AG04450 (cell line): ENCODE measurements at places on chromosomes 16 and 17. TPM values are rescaled to one million over a fixed set of nuclear protein-coding genes. Genes with fewer than 3 reads are reported as not detected.

The PABPN1L gene
- not detected in 2 replicates for polyA plus RNA-seq

The CNTROB gene
- 11.3 and 12.9 TPM in 2 replicates for polyA plus RNA-seq

DNA sequence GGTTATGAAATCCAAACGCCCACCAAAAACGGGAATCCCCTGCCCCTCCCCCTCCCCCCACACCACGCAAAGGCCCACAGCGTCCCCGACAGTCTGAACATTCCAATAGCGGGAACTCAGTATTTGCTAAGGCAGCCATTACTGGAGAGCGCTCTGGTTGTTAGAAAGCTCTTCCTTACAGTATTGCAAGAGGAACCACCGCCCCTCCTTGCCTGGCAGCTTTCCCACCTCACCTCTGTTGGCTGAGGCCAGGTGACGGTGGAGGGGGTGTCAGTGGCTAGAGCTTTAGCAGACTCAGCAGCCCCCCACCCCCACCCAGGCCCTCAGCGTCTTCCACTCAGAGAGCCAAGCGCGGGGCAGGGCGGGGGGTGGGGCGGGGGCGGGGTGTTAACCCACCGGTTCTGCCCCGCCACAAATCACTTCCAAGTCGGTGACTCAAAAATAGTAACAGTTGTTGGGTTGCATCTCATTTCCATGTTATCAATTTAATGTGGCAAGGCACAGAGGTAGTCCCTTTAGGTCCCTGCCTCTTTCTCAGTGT is 2.2 kb upstream of the PLEKHH3 start:
- DNase-seq = no peak

DNA sequence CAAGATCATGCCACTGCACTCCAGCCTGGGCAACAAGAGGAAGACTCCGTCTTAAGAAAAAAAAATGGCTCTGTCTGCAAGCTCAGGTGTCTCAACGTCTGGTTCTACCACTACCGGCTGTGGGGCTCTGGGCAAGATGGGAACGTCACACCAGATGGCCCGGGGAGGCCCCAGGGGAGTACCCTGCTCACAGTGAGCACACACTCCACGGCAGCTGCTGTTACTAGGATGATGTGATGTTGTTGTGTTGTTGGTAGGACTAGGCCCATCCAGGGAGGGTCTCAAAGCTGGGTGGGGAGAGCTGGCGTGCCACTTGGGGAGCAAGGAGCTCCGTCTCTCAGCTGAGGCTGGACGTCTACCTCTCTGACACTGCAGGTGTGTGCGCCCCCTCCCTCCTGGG is 9.4 kb upstream of the NPTX1 start:
- DNase-seq = no peak

DNA sequence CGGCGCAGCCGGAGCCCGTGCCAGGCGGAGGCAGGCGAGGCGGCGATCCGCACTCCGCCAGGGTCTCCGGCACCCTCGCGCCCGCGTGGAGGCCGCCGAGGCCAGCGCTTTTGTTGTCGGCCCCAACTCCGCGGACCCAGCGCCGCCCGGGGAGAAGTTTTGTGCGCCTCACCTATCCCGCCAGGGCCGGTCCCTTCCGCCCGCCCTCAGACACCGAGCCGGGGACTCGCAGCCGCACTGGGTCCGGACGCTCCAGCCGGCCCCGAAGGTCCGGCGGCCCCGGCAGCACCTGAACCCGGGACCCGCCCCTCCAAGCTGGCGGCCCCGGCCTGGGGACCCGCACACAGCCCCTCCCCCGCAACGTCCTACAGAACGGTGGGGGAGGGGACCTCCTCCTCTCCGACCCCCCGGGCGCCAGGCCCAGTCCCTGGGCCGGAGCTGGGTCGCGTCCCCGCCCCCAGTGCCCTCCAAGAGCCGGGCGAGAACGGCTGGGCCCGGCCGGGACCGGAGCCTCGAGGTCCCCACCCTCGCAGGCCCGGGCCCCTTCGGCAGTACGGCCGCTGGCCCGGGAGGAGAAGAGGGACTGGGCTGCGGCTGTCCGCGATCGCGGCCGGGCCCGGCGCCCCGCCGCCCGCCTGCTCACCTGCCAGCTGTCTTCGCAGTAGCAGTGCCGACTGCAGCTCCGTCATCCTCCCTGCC is 698 bp downstream of the UBE2G1 start:
- no peak for DNase-seq

The DRC7 gene
- polyA plus RNA-seq = not detected in 2 replicates

GRCh38 chr16:54649876-54650275 is 280.8 kb upstream of the IRX5 start:
- DNase-seq = no peak

DNA sequence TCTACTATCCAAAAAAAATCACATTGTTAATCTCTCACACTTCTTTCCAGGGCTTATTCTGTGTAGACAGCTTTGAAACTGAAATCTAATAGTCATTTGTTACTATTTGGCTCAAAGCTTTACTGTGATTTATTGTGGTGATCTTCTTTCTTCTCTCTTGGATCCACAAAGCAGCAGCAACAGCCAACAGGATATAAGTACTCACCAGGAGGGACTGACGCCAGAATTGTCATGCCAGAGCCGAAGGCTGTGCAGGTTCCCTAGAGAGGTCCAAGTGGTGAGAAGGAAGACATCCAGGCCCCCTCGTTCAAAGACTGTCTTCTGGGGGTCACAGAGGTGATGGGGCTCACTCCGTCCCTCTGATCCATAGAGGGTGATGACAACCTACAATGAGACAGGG is 33.3 kb downstream of the PKD1L3 start:
- DNase-seq = no peak

DNA sequence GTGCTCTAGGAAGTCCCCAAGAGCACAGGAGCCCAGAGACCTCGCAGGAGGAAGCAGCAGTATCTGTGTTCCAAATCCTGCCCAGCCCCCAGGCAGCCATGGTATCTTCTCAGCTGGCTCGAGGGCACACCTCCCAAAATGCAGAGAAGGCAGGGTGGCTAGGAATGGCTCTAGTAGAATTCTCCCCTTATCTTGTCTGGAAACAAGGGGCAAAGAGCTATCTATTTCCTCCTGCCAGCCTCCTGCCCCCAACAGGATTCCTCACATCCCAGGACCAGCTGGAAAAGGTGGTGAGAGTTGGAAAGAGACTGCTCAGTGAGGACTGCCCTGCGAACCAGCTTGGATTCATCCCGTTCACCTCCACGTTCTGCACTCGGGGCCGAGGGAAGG is 8.6 kb upstream of the TSPOAP1 start:
- DNase-seq = no peak

GRCh38 chr16:79316004-79316458 is 284.5 kb downstream of the MAF start:
- no peak for DNase-seq

GRCh38 chr16:60170196-60170595 is 1436.1 kb upstream of the GOT2 start:
- no peak for DNase-seq

GRCh38 chr17:34095106-34095505 is 160.0 kb upstream of the CCL2 start:
- DNase-seq = no peak

The BICDL2 gene
- not detected in 2 replicates for polyA plus RNA-seq

DNA sequence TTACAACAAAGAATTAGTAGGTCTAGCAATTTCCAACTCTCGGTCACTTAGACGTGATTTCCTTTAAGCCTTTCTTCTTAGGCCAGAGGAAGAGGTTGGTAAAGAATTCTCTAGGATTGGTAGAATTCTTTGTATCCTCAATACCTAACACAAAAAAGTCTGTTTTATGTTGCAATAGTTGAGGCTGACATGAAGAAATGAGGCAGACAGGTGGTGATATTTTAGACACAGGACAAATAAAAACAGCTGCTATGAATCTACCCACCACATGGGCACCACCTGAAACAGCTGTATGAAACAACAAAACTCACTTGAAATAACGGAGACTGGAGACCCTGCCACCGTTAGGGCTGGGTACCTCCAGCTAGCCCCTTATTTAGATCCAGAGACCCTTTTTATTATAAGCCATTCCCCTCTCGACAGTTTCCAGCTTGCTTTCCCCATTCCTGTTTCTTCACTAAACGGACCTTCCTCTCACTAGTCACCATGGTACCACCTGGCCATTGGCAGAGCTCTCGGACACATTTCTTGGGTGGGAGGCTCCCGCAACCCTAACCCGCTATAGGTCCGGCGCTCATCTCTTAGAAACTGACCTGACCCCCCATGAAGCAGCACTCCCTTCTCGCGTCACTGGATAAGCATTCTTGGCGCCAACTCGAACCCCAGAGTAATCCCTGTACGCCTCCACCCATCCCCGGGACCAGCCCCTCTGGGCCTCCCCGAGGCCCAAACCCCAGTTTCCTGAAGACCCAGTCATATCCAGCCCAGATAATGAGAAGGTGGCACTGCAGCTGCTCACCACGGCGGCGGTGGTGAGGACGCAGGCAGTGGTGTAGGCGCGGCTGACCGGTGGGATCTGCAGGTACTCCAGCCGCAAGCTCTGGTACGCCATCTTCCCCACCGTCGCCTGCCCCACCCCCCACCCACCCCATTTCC is at the start of gene DERL2:
DERL2 (minus strand) TSS at position 909 of the 936 bp plus-strand sequence; CDS start at position 892, 17 bp downstream.
- DNase-seq = no peak

- no peak for DNase-seq
These were observed 34.7 kb downstream of the SBK1 start for GRCh38 chr16:28326881-28327610.

GRCh38 chr16:4263504-4264436 is 9.1 kb downstream of the TFAP4 start:
- peak; percentile 84 for DNase-seq

The LIMD2 gene
- 13.4 and 24.6 TPM in 2 replicates for polyA plus RNA-seq

- no peak for DNase-seq
These were observed 13.0 kb upstream of the KRT19 start for GRCh38 chr17:41540921-41541625.

The GDPD1 gene
- polyA plus RNA-seq = 1.9 and 2.7 TPM in 2 replicates

The OTOP2 gene
- polyA plus RNA-seq = not detected in 2 replicates

The CFAP119 gene
- polyA plus RNA-seq = 2.6 and 3.1 TPM in 2 replicates

The MCRIP1 gene
- polyA plus RNA-seq = 63.2 and 88.2 TPM in 2 replicates

DNA sequence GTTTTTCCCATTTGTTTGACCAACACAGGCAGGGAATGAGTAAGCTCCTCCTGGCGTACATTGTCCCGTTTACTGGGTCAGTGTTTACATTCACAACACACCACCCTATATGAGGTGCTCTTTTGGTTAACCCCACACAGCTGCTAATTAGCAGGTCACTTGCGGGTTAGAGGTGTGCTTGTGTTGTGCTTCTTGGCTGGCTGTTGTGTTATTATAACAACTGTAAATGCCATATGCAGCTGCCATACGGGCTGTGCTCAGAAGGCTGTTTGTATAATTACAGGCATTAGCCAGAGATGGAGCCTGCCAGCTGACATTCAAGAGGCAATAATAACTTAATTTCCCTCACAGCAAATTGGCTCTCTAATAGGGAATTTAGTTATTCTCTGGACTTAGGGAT is 205.1 kb upstream of the ELAC2 start:
- no peak for DNase-seq

The CACNG5 gene
- polyA plus RNA-seq = not detected in 2 replicates

GRCh38 chr17:83099570-83100181 is 20.3 kb downstream of the METRNL start:
- no peak for DNase-seq

- DNase-seq = no peak
These were observed 14.4 kb downstream of the RIPOR1 start for GRCh38 chr16:67543036-67543435.

GRCh38 chr17:73064084-73064938 is 28.2 kb downstream of the SLC39A11 start:
- DNase-seq = no peak

GRCh38 chr17:19265755-19266154 is 28.6 kb downstream of the EPN2 start:
- DNase-seq = no peak

- DNase-seq = peak; percentile 91
These were observed at the start of gene LCMT1 for GRCh38 chr16:25111403-25112166. Gene LCMT1 (plus strand): TSS chr16:25111742. CDS start chr16:25111884, 142 bp downstream.

DNA sequence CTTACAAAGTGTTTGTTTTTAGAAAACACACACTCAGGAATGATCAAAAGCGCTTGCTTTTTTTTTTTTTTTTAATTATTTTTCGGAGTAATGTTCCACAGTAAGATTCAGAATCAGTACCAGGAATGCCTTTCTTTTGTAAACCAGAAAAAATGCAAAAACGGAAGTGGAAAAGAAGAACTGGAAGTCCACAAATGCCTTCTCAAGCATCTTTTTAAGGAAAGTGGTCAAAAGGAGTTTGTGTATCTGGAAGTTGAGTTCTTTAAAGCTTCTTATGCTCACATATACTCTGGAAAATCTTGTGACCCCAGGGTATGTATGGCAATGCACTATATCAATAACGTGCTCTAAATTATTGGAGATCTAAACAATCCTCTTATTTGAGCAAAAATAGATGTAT is 126.0 kb downstream of the ABCA8 start:
- DNase-seq = no peak

- no peak for DNase-seq
These were observed 4.5 kb upstream of the NOD2 start for GRCh38 chr16:50688867-50689266.

GRCh38 chr16:89710709-89711564 is 9.4 kb upstream of the SPATA2L start:
- no peak for DNase-seq

The VMO1 gene
- 0.17 TPM in 1 of 2 replicates, not detected in the other for polyA plus RNA-seq

DNA sequence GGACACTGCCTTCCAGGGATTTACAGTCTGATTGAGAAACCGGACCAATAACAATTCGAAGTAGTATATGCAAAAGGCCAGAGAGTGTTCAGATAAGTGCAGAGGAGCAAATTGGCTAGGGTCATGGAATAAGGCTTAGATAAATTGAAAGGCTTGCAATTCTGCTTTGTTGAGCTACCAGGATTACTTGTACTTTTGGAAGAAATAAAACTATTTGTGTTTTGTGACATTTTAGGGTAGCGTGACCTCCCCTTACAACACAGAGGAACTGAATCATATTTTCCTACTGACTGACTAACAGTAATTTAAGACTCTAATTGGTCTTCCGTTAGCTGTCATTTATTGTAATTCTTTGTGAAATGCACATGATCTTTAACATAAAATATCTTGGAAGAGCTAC is 104.7 kb downstream of the PITPNC1 start:
- no peak for DNase-seq

The SREBF1 gene
- polyA plus RNA-seq = 13.6 and 13.7 TPM in 2 replicates

The UTS2R gene
- polyA plus RNA-seq = not detected in 2 replicates

DNA sequence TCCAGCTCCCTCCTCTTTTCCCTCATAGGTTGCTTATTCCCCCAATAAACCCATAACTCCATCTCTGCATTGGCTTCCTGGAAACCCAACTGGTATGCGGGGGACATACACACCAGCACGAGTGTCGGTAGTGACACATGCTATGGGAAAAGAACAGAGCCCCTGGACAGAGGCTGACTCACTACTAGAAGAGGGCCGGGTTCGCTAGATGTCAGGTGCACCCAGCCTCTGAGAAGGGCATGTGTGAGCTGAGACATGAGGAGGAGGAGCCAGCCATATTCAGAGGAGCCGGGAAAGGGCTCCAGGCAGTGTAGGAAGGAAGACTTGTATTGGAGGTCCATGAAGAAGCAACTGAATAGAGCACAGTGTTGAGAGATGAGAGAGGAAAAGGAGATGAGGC is 241.1 kb downstream of the SOX9 start:
- DNase-seq = no peak

GRCh38 chr17:67633751-67634211 is 84.0 kb upstream of the NOL11 start:
- DNase-seq = no peak

- no peak for DNase-seq
These were observed 316.1 kb downstream of the PHKB start for GRCh38 chr16:47777220-47777619.

The NPIPB2 gene
- 5.2 and 5.8 TPM in 2 replicates for polyA plus RNA-seq
